ENCODE measurements at places on chromosomes 4 and X.

GRCh38 chrX:54473993-54474859, 21.8 kb downstream of the FGD1 start:
- DNase-seq: peak; percentile 79

- DNase-seq: no peak
Observed at GRCh38 chrX:70132877-70133302, 357 bp upstream of the IGBP1 start.

GRCh38 chr4:152927737-152928136, 8.4 kb upstream of the FHDC1 start:
- DNase-seq: no peak

DNA sequence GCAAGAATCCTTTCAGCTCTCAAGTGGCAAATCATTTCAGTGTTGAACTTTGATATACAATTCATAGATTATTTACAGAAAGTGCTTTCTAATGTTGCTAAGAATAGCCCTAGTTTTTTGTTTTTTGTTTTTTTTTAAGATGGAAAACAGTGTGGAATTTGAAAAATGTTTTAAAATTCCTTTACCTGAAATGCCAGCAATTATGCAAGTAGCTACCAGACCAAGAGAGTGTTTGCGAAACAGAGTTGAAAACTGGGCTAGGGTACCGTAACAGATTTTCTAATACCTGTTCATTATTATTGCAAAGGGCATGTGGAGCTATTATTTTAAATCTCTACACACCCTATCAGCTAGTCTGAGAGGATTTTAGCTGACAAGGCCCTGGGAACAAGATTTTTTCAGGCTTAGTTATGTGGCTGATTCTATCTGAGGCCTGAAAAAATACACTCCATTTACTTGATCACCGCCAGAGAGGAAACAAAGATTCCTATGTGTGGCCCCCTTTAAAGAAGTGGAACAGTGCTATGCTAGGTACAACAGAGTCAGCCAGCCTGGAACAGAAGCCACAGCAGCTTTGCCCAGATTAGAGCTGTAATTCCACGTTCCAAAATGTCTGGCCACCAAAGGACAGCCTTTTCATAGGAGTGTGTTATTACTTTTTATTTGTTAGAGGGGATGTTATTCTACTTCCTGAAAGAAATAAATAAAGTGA, 46.9 kb upstream of the SLC39A8 start:
- DNase-seq: no peak

DNA sequence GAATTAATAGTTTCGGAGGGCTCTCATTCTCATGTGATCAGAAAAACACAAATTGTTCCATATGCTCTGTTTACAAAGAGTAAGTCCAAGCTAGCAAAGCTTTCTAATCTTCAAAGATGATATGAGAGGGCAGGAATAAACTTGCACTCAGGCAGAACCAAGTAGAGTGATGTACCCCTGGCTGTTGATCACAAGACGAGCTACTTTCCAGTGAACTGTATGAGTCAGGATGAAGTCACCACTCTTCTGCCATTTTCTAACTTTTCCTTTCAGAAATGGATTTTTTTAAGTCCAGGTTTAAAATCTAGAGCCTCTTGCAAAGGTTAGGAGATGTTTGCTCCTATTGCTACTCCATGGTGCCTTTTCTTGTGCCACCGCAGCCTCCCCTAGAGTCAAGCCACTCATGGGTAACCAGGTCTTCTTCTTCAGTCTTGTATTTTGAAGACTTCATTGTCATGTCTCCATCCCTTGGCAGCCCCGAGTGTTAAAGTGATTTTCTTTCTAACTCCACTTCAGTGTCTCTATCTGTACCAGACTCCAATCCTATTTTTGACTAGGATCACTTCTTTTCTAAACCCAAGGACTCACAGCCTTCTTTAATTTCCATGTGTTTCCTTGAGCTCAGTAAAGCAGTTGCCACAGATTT, 171.9 kb upstream of the GALNT7 start:
- peak; percentile 67 for DNase-seq

DNA sequence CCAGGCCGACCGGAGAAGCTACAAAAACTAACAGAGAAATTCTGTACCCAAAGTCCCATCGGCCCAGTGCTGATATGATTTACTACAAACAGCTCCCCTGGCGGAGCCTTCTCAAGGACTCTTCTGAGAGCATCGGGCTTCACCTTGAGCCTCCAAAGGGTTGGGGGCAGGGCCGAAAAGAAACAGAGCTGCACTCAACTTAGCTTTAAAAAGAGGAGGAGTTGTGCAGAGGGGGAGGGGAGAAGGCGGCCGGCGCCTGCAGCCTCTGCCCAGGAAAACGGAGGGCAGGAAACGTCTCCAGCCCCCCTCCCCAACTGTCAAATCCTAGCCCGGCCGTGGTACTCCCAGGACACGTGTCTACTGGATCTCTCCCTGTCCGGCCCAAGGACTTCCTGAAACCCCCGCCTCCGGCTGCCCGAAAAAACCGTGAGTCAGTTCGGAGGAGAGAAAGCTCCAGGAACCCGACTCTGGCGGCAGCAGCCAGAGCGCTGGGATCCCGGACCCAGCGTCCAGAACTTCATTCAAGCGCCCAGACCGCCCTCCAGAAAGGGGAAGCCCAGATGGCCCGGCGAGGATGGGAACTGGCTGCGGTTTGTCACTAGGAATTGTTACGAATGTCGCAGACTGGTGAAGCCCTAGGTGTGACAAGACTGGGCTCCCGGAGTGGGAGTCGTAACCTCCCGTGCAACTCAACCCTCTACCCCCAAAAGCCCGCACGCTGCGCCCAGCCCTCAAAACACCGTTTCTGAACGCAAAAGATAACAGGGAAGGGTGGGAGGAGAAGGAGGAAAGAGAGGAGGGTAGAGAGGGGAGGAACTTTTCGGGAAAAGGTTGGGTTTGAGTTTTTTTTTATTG, 973 bp downstream of the ADAMTS3 start:
- peak; percentile 91 for DNase-seq

DNA sequence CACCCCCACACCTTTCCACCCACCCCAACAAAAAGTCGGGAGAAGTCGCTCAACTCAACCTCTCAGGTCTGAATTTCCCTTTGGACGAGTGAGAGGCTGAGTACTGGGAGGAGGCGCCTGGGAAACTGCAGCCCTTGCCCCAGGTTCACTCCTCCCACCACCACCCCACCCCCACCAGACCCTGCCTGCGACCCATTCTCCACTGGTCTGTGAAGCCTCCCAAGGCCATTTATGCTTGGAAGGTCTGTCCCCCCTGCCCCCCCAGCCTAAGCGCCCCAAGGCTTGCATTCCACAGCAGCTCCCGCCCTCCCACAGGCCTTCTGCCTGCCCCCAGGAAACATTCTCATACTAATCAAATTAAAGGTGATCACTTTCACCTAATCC, 27.2 kb downstream of the ELF4 start:
- DNase-seq: no peak

GRCh38 chr4:173434231-173434630, 35.3 kb upstream of the SCRG1 start:
- no peak for DNase-seq

- DNase-seq: no peak
Observed at GRCh38 chrX:64580035-64580434, 184.8 kb upstream of the MTMR8 start.

- DNase-seq: no peak
Observed at GRCh38 chrX:153968754-153969124, 2.9 kb downstream of the HCFC1 start.

GRCh38 chrX:38089173-38089982, 83.0 kb downstream of the SYTL5 start:
- no peak for DNase-seq

- DNase-seq: no peak
Observed at GRCh38 chr4:144709793-144710525, 64.0 kb downstream of the HHIP start.

GRCh38 chr4:25888781-25889180, 25.2 kb upstream of the SMIM20 start:
- DNase-seq: no peak

- no peak for DNase-seq
Observed at GRCh38 chr4:113957956-113958355, 21.5 kb downstream of the ARSJ start.

DNA sequence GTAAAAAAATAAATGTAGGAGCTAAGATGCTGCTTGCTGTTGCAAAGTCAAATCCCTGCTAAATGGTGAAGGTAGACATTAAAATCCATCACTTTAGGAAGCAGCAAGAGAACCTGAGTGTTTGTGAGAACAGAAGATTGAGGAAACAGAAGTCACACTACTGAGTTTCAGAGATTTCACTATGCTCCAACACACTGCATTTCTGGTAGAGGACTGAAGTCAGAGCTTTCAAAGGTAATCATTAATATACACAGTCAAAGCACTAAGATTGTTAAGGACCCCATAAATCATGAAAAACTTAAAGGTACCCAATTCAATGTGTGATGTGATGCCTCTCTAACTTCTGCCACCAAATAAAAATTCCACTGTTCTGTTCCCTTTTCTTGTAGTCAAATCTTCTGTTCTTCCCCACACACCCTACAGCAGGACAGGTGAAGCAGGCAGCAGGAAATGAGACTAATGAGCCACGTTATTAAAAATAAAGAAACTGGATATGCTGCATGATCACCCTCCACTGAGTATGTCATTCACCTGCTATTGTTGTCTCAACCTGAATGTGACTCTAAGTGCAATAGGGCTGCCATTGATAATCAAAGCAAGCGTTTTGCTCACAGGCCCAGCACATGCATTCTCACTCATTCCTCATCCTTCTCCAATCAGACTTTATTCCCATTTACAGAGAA, 28.9 kb upstream of the APELA start:
- DNase-seq: no peak

- DNase-seq: peak; percentile 61
Observed at GRCh38 chr4:4673070-4673469, 131.2 kb upstream of the STX18 start.

GRCh38 chrX:6568031-6568430, 33.1 kb upstream of the VCX3A start:
- DNase-seq: no peak

DNA sequence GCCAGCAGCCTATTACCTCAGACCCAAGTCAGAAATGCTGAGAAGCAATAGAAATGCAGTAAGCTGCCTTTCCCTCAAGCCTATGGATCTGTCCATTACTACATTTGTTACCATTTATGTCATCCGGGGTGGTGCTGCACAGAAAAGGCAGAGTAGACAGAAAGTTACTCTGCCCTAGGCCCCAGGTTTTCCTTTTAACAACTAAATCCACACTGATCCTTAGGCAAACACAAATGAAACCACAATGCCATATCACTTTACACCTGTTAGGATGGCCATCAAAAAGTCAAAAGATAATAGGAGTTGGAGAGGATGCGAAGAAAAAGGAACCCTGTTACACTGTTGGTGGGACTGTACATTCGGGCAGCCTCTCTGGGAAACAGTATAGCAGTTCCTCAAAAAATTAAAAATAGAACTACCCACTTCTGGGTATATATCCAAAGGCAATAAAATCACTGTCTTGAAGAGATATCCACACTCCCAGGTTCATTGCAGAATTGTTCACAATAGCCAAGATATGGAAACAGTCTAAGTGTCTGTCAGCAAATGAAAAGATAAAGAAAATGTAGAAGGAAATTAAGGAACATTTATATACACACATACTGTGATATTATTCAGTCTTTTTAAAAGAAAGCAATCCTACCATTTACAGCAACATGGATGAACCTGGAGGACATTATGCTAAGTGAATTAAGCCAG, 186.3 kb downstream of the NWD2 start:
- no peak for DNase-seq

GRCh38 chrX:46627062-46627461, 53.5 kb downstream of the CHST7 start:
- no peak for DNase-seq

GRCh38 chrX:64894454-64895038, 81.7 kb downstream of the ZC4H2 start:
- DNase-seq: no peak

DNA sequence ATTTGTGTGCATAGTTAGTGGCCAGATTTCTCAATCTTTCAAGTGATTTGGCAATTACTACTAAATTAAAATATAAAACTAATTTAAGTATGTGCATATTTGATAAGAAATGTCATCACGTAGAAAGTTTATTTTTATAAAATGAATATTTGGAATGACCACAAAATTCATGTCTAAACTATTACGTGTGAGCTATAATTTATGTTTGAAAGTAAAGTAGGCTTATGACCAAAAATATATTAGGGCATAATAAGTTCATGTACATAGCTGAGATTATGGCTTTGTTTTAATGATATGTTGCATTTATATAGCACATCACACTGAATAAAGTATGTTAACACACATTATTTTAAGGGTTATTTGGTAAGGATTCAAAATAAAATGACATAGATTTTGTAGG, 1532.6 kb downstream of the C4orf33 start:
- DNase-seq: no peak

- DNase-seq: no peak
Observed at GRCh38 chrX:19034025-19034424, 50.1 kb upstream of the PHKA2 start.

GRCh38 chr4:2697995-2698414, 58.1 kb downstream of the TNIP2 start:
- DNase-seq: no peak
